Activated CD4-positive, alpha-beta memory T cell treated with anti-CD3 and anti-CD28 coated beads, Interleukin-2, amount 10 ng/mL, durations not matched to agents 7 days and 5 days (primary cell): ENCODE measurements at places on chromosomes 2 and 18. TPM values are rescaled to one million over a fixed set of nuclear protein-coding genes. Genes with fewer than 3 reads are reported as not detected.

DNA sequence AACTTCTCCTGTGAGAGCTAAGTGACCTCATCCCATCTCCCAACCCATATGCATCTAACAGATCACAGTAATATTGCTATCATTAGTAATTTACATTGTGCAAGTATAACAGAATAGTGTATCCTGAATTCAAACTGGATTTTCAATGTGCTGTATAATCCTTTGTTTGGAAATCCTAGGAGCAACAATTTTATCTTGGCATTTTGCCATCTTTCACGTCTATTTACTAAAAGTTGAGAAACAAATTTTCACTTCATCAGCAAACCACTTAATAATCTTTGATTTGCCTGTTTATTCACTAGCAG, 3.8 kb downstream of the HNRNPLL start:
- no peaks in the 10 kb centered on the region for H3K27me3 ChIP-seq
- peaks cover 58% of the 10 kb centered on the region for H3K36me3 ChIP-seq
- peaks cover 54% of the 10 kb centered on the region for H3K4me1 ChIP-seq
- DNase-seq, result no peak
- peak overlapping the region; percentile 84 for H3K27ac ChIP-seq

DNA sequence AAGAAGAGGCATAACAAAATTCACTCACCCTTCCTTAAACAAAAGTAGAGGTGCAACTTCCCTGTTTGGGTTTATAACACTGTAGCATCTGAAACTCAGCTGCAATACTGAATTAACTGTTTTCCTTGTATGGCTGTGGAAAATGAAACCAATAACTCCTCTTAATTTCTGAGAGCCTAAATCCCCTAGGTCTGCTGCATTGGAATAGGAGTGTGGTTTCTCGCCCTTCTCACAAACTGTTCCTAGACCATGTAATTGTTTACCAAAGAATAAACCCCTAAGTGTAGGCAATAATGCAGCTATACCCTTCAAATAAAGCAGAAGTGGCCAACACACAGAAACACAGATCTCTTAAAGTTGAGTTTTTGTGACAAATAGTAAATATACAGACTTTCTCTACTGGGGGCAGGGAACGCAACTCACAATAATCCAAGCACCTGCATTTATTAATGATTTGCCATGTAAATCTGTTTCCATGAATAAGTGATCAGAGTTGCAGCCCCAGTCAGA, 52.0 kb downstream of the RASGRP3 start:
- no peaks in the 10 kb centered on the region for H3K27me3 ChIP-seq
- peaks cover 11% of the 10 kb centered on the region for H3K4me1 ChIP-seq
- no peak for DNase-seq
- no peak overlapping the region for H3K4me3 ChIP-seq
- no peak overlapping the region for H3K27ac ChIP-seq

- no peak for DNase-seq
- no peaks in the 10 kb centered on the region for H3K36me3 ChIP-seq
These were observed at the start of gene B3GNT7 for GRCh38 chr2:231395188-231396057. B3GNT7 (plus strand) TSS chr2:231395710; CDS start chr2:231395804, 94 bp downstream.

DNA sequence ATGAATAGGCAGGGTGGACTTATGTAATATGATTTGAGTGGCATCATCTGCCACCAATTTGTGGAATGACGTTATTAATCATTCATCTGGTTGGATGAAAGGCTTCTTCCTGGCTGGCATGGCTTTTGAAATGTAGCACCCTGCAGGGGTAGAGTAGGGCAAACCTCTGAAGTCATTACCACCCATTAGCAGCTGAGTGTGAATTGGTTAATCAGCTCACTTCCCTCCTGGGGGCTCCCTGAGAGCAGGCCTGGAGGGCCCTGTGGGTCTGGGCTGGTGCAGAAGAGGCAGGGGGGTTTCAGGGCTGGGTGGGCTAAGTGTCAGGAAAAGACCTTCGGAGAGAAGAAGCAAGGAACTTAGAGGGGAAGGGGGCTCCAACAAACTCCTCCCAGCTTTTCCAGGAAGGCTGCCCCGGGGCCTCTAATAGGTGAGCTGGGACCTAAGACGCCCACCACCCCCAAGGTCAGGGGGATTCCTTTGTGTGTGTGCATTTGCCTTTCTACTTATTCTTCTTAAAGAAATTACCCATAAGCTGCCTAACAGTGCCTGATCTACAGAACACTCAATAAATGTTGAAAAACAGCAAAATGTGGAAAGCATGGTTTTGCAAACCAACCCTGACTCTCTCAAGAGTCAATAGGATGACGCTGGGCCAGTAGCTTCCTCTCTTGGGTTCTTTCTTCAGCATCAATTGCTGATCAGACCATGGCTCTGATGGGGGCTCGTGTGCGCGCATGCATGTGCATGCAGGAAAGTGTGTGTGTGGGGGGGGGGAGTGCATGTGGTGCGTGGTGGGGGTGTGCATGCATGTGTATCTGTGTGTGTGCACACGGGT, 49.7 kb upstream of the ZNF516 start:
- no peak overlapping the region for H3K4me3 ChIP-seq
- H3K27me3 ChIP-seq, result no peaks in the 10 kb centered on the region
- no peak for DNase-seq
- no peak overlapping the region for H3K27ac ChIP-seq

DNA sequence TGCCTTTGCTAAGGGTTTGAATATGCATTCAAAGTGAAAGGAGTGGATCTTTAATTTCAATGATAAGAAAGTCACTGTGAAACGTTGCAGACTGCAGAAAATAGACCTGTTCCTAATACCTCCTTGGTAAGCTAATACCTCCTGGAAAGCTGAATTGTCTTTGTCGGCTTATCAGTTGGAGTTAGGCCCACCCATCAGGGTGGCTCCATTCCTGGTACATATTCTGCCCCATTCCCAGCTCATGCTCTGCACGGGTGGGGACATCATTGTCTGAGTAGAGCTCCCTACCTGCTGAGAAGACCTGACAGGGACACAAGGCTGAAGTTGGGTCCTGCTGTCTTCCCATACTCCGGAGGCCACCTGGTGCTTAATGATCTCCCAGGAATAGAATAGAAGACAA, 203.3 kb downstream of the EN1 start:
- DNase-seq, result no peak
- H3K27me3 ChIP-seq, result no peaks in the 10 kb centered on the region
- no peaks in the 10 kb centered on the region for H3K36me3 ChIP-seq
- H3K4me3 ChIP-seq, result no peak overlapping the region

GRCh38 chr2:111632661-111633060, 251.3 kb downstream of the ANAPC1 start:
- peaks cover 32% of the 10 kb centered on the region for H3K36me3 ChIP-seq
- H3K27me3 ChIP-seq, result peaks cover 40% of the 10 kb centered on the region
- no peak overlapping the region for H3K4me3 ChIP-seq

- H3K4me3 ChIP-seq, result no peak overlapping the region
- H3K36me3 ChIP-seq, result no peaks in the 10 kb centered on the region
- no peaks in the 10 kb centered on the region for H3K4me1 ChIP-seq
- no peak overlapping the region for H3K27ac ChIP-seq
- no peak for DNase-seq
- no peaks in the 10 kb centered on the region for H3K27me3 ChIP-seq
These were observed 183.8 kb downstream of the MYCN start for GRCh38 chr2:16123856-16124780.

GRCh38 chr2:169294001-169294675, 68.2 kb downstream of the LRP2 start:
- no peaks in the 10 kb centered on the region for H3K4me1 ChIP-seq
- no peak overlapping the region for H3K4me3 ChIP-seq
- no peak overlapping the region for H3K27ac ChIP-seq
- peaks cover 1% of the 10 kb centered on the region for H3K27me3 ChIP-seq
- no peaks in the 10 kb centered on the region for H3K36me3 ChIP-seq
- DNase-seq, result no peak

- DNase-seq, result no peak
- no peak overlapping the region for H3K4me3 ChIP-seq
- H3K4me1 ChIP-seq, result no peaks in the 10 kb centered on the region
- no peaks in the 10 kb centered on the region for H3K36me3 ChIP-seq
- H3K27me3 ChIP-seq, result peaks cover 2% of the 10 kb centered on the region
These were observed 54.1 kb downstream of the DYSF start for GRCh38 chr2:71507476-71507875.

DNA sequence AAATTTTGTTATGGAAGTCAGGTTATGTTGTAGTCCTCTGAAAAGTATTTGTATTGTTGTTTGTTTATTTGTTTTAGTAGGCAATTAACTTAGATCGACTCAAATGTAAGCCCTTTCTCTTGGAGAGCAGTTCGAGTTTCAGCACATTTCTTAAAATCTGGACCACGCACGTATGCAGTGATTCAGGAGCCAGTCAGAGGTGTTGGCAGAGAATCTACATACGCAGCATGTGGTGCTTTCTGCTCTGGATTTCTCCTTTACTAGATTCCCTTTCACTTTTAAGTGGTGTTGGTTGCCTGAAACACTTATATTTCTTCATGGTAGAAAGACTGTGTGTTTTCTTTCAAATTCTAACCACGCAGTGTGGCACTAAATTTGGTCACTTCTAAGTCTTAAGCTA, 773.9 kb upstream of the LRATD1 start:
- H3K27me3 ChIP-seq, result no peaks in the 10 kb centered on the region
- no peak overlapping the region for H3K27ac ChIP-seq
- H3K4me3 ChIP-seq, result no peak overlapping the region

Gene NEU2
- total RNA-seq, result not detected

Gene IL1R1
- total RNA-seq, result 1.5 TPM

Gene IL1RL1
- total RNA-seq, result 0.58 TPM

Gene PXDN
- total RNA-seq, result not detected

Gene SLC23A3
- total RNA-seq, result 2.3 TPM

Gene CRYGC
- total RNA-seq, result not detected

Gene VSNL1
- not detected for total RNA-seq

Gene AAK1
- 115 TPM for total RNA-seq

Gene HOXD13
- total RNA-seq, result not detected

Gene GALNT14
- total RNA-seq, result not detected
